NCI-H2227 treated with DMSO at 0.1 percent for 48 hours (cell line): ENCODE measurements at places on chromosomes 1 and 21.

- no peak for DNase-seq
These were observed 3.8 kb downstream of the LAMC1 start for GRCh38 chr1:183027031-183027430.

GRCh38 chr1:8740034-8740449 lies 77.4 kb downstream of the RERE start:
- DNase-seq, result no peak

DNA sequence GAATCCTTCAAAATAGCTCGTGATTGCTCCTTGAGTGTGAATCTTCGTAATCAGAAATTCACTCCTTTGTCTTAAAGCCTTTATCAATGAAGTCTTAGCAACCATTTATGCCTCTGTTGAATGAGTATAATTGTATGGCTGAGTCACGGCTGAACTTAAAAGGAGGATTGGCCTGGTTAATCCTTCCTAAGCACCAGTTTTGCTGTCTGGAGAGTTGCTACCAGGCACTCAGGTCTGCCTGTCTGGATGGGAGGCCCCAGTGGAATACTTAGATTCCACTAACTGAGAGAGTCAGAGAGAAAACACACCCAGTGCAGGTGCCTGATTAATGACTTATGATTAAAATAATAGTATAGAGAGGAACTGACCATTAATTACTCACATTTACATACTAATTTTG lies 7.6 kb upstream of the HHAT start:
- DNase-seq, result peak; percentile 24

DNA sequence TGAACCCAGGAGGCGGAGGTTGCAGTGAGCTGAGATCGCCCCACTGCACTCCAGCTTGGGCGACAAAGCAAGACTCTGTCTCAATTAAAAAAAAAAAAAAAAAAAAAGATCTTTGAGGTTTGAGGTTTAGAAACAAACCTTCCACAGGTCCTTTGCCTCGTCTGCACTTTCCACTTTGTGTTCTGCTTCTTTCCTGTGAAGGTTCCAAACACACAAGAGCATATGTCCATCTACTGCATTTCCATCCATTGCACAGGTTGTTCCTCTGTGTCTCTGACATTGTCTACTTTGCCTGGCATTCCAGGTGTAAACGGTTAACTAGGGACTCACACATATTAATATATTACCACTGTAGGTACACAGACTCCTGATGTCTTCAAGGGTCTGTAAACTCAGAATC lies 40.1 kb downstream of the DSTYK start:
- no peak for DNase-seq

DNA sequence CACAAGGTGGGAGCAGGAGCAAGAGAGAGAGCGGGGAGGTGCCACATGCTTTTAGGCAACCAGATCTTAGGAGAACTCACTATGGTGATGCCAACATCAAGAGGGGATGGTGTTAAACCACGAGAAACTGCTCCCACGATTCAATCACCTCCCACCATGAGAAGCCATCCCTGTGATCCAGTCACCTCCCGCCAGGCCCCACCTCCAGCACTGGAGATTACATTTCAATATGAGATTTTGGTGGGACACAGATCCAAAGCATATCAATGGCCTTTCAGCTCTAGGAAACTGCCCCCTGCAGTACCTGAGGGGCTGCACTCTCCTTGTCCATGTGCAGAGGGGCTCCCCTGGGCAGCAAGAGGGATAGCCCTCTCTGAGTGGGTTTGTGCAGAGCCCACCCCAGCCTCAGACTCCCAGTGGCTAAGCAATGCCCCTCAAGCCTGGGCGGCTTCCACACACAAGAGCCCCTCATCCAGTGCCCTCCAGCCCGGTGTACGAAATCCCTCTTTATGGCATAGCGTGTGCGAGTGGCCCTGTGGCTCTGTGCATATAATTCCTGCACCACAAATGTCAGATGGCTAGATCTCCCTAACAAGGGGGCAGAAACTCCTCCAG lies 15.5 kb upstream of the PRDM16 start:
- DNase-seq, result no peak

DNA sequence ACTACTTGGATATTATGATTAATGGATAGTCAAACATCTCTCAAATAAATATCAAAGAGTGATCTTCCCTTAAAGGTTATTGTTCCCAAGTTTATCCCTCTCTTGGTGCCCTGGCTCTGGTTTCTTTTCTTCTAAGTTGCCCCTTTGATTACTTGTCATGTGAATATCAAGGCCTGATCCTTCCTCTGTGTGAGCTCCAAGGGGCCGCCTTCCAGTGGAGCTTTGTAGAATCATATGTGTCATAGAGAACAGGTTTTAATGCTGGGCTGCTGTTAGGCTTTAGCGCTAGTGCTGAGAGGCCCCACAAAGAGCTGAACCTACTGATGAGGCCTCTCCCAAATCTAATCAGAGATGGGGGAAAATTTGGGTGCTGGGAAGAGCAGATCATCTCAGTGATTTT lies 25.5 kb downstream of the UCK2 start:
- DNase-seq, result no peak

GRCh38 chr1:9705337-9706093 lies 54.0 kb downstream of the PIK3CD start:
- no peak for DNase-seq

GRCh38 chr21:44375281-44375651 lies 21.8 kb downstream of the TRPM2 start:
- no peak for DNase-seq

- no peak for DNase-seq
These were observed 24.0 kb upstream of the DDOST start for GRCh38 chr1:20685099-20685662.

DNA sequence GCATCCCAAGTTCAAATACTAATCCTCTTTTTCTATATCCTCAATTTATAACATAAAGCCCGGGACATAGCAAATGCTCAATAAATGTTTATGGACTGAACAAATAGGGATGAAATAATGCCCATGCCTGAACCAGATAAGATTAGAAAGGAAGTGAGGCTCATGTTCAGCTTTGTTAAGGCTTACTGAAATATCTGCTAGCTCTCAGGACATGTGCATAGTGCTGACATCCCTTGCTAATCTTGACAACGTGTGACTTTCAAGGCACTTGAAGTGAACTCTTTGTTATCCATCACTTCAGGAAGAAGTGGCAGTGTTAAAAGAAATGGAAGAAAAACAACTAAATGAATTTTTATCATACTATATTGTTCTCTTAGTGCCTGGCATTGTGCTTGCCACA lies 260.3 kb upstream of the SGIP1 start:
- no peak for DNase-seq

- no peak for DNase-seq
These were observed 610.3 kb upstream of the TMPRSS15 start for GRCh38 chr21:19013916-19014315.

DNA sequence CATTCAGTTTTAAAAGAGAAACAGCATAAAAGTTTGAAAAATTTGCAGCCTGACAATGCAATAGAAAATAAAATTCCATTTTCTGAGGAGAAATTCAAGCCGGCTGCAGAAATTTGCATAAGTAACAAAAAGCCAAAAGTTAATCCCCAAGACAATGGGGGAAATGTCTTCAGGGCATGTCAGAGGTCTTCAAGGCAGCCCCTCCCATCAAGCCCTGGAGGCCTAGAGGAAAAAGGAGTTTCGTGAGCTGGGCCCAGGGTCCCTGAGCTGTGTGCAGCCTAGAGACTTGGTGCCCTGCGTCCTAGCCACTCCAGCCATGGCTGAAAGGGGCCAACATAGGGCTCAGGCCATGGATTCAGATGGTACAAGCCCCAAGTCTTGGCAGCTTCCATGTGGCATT lies 74.6 kb downstream of the PIK3R3 start:
- no peak for DNase-seq

- no peak for DNase-seq
These were observed 486.6 kb downstream of the USP25 start for GRCh38 chr21:16216288-16216962.

- DNase-seq, result no peak
These were observed 23.6 kb downstream of the ZNF670 start for GRCh38 chr1:247054992-247055415.

DNA sequence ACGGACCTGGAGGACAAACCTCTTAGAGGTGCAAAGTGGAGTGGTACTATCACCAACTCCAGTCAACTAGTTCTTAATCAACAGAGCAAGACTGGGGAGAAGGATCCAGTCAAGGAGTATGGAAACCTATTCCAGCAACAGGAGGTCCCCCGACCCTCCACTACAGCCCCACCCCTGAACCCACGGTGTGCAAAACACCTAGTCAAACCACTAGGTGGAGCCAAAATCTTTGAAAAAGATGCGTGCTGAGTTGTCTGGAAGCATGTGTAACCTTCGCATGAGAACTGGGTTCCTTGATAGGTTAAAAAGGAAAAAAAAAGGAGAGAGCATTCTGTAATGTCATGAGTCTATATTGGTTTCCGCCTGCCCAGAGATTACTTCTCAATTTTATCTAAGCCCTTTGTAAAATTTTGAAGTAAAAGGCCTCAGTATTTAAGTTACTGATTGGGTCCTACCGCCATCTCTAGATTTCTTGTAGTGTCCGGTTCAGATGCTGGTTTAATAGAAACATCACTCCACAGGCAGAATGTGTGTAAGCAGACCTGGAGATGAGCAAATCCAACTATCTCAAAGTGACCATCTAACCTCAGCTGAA lies 81.9 kb upstream of the HAO2 start:
- DNase-seq, result peak; percentile 26

DNA sequence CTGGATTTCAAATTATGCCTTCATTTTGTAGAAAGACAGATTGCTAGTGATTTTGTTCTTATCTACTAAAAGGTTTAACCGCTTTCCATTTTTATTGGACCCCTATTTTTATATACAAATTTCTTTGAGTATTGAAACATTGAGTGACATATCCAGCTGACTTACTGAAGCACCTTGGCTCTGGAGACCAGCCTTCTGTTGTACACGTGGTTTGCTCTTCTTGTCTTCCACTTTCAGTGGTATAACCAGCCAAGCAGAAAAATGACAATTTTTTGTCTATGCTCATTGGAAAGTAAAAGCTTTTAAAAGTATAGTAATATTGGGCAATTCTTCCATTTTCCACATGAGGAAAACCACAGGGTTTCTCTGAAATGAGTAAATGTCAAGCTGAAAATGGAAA lies 4.4 kb downstream of the F13B start:
- no peak for DNase-seq

DNA sequence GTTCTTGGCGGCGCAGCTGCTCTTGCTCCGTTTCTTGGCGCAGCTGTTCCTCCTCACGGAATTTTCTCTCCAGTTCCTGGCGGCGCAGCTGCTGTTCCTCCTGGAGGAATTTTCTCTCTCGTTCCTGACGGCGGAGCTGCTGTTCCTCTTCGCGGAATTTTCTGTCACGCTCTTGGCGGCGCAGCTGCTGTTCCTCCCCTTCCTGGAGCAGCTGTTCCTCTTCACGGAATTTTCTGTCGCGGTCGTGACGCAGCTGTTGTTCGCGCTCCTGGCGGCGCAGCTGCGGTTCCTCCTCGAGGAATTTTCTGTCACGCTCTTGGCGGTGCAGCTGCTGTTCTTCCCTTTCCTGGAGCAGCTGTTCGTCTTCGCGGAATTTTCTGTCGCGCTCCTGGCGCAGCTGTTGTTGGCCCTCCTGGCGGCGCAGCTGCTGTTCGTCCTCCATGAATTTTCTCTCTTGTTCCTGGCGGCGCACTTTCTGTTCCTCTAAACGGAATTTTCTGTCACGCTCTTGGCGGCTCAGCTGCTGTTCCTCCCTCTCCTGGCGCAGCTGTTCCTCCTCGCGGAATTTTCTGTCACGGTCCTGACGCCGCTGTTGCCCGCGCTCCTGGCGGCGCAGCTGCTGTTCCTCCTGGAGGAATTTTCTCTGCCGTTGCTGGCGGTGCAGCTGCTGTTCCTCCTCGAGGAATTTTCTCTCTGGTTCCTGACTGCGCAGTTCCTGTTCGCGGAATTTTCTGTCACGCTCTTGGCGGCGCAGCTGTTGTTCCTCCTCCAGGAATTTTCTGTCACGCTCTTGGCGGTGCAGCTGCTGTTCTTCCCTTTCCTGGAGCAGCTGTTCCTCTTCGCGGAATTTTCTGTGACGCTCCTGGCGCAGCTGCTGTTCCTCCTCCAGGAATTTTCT lies 7.0 kb downstream of the TCHH start:
- no peak for DNase-seq

GRCh38 chr1:19319196-19319595 lies 7.1 kb downstream of the SLC66A1 start:
- no peak for DNase-seq

GRCh38 chr21:15701830-15702229 lies 28.0 kb upstream of the USP25 start:
- DNase-seq, result no peak

GRCh38 chr1:94115900-94116436 lies 5.0 kb downstream of the ABCA4 start:
- no peak for DNase-seq

- no peak for DNase-seq
These were observed 1.6 kb upstream of the KLHDC9 start for GRCh38 chr1:161096530-161096929.

DNA sequence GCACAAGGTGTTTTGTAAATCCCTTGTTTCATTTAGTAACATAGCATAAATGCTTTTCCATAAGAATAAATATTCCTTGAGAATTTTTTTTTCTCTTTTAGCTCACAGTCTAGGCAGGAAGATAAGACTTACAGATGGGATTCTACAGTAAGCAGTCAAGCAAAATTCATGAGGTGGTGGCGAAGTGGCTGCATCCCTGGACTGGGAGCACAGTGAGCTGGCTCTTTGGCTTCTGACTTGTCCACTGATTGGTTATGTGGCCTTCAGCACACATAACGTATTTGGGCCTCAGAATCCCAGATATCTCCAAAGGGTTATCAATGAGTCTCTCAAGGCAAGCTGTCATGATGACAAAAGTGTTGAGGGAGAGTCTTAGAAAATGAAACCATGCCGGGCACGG lies 99.8 kb downstream of the EBNA1BP2 start:
- no peak for DNase-seq

- DNase-seq, result no peak
These were observed 24.7 kb downstream of the TRPM2 start for GRCh38 chr21:44377922-44378645.

- DNase-seq, result no peak
These were observed 5.7 kb upstream of the ZBTB48 start for GRCh38 chr1:6574025-6574620.

DNA sequence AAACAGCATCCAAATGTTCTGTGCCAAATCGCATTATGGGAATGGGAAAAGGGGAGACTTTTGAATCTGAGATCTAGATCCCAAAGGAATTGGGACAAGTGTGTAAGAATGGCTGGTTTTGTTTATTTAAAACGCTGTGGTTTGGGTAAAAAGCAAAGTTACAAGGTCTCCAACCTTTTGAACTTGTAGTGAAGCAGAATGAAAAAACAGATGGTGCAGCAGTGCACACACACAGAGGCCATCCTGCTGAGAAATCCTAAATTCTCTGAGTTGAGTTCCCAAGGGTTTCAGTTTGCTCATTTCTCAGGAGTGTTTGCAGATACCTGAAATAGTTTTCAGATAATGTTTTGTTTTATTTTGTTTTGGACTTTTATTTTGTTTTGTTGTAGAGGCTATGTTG lies 80.2 kb upstream of the CD1D start:
- DNase-seq, result no peak
